Activated CD4-positive, alpha-beta T cell treated with anti-CD3 and anti-CD28 coated beads, Interleukin-2, amount 10 ng/mL, durations not matched to agents 24 days and 14 days (primary cell): ENCODE measurements at places on chromosomes 11 and 22.

DNA sequence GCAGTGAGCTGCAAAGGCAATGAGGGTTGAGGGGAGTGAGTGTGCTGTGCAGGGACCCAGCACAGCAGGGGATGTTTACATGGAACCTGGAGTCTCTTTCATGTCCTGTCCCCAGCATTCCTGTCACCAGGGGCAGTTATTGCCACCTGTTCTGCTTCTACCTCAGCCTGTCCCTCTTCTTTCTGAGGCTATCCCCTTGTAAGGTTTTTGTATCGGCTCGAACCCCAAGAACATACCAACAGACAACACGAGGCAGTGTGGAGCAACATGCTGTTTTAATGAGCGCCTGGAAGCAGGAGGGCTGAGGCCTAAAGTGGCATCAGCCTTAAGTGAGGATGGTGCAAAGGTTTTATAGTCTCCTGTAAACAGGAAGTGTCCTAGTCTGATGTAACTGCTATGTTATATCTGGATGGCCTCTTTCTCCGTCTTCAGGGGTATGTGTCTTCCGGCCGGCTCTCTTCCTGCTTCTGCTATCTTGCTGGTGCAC lies 3.9 kb downstream of the SCGB2A2 start:
- no peak for DNase-seq
- no peaks in the 10 kb centered on the region for H3K36me3 ChIP-seq
- no peak overlapping the region for H3K4me3 ChIP-seq
- H3K27ac ChIP-seq, result no peak overlapping the region
- H3K27me3 ChIP-seq, result peaks cover 6% of the 10 kb centered on the region
- H3K4me1 ChIP-seq, result no peaks in the 10 kb centered on the region

GRCh38 chr11:31872076-31872443 lies 60.9 kb upstream of the PAX6 start:
- H3K4me3 ChIP-seq, result no peak overlapping the region
- no peaks in the 10 kb centered on the region for H3K36me3 ChIP-seq
- H3K4me1 ChIP-seq, result no peaks in the 10 kb centered on the region

- H3K4me3 ChIP-seq, result no peak overlapping the region
- peak; percentile 46 for DNase-seq
Observed at GRCh38 chr11:34890812-34891211, 25.4 kb downstream of the APIP start.

DNA sequence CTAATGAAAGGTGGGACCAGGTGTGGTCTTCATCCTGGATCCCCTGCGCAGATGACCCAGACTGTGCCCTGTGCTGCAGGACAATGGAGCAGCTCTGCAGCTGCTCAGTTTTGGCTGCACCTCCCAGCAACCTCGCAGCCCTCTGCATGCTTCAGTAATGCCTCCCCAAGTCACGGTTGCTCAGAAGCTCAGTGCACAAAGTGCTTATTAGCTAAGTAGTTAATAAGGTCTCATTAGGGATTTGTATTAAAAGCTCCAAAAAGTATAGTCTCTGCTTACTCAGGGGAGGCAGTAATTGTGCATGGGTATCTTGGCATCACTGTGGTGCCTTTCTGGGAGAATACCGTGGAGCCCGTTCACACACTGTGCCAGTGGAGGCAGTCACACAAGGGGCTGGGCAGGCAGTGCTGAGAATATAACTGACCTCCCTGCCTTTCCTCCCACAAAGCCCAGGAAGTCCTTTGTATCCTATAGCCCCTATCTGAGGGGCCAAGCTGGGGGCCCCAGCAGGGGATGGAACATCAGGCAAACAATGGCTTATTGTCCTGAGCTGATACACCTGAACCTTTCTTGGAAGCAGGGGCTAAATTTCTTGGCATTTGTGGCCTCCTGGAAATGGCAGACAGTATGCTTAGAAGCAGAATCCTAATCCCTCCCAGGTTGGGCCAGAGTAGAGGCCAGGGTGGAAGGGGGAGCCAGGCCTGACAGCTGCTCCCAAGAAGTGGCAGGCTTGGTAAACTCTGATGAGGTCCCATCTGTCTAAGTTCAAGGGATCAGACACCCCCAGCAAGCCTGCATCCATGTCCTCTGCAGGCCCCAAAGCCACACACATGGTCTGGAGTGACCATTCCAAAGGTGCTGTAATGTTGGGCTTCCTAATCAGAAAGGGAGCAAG lies 125.5 kb upstream of the PARVA start:
- peaks cover 36% of the 10 kb centered on the region for H3K36me3 ChIP-seq
- no peak for DNase-seq
- no peaks in the 10 kb centered on the region for H3K4me1 ChIP-seq

GRCh38 chr22:40396882-40397281 lies 26.5 kb downstream of the SGSM3 start:
- DNase-seq, result no peak
- H3K27ac ChIP-seq, result no peak overlapping the region
- H3K4me1 ChIP-seq, result peaks cover 39% of the 10 kb centered on the region

DNA sequence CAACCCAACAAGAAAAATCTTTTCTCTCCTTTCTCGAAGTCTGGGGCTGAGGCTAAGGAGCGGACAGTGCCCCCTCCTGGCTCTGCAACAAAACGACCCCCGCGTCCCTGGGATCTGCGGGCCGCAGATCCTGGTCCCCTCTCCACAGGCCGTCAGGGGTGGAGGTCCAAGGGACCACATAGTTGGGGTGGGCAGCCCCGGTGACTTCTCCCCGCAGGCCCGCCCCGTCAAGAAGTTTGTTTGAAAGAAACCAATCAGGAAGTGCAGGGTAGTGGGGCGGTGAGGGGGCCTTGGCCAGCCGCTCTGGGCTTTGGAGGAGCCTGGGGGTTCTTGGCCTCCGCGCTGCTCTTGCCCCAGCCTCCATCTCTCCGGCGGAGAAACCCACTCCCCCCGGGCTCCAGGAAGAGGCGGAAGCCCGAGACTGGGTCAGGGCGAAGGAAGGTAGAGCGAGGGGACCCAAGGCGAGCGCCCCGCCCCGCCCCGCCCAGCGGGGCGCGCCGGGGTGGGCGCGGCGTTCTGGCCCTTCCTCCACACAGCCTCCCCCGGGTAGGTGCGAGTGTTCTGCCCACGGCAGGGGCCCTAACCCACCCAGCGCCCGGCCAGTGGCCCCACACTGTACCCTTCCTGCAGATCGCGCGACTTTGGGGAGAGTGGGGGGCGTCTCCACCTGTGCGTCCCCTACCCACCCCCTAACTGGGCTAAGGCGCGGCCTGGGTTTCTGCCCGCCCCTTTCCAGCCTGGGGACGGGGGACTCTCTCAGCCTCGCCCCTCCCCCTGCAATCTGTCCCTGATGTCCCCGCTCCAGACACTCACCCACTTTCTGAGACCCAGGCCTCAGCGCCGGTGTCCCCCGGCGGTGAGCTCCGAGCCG lies 1.3 kb downstream of the TP53I11 start:
- no peak overlapping the region for H3K27ac ChIP-seq
- peaks cover 28% of the 10 kb centered on the region for H3K27me3 ChIP-seq
- H3K4me3 ChIP-seq, result peak overlapping the region; percentile 57
- H3K4me1 ChIP-seq, result peaks cover 5% of the 10 kb centered on the region

DNA sequence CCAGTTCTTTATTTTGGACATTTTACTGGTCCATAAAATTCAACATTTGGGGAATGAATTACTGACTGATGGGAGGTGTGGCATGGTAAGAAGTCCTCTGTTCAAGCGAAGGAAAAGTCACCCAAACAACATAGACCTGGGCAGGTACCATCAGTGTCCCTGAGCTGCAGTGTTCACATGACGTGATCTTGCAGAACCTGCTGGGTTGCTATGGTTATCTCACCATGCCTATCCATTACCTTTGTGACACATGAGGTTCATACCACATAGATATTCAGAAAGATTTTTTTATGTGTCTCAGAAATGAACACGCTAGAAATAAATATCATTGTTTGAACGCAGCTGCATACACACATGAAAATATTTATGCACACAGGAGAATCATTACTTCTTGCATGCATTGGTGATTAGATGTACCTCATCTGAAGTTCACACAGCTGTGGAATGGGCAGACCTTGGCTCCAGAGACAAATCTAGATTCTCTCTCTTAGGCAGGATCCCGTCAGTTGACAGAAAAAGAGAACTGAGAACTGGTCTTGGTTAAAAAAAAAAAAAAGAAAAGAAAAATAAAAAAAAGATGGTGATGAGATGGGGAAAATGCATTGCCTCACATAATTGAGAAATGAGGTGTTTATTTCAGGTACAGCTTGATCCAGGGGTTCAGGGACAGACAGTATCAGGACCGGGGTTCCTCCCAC lies 21.4 kb upstream of the RCN1 start:
- H3K27ac ChIP-seq, result no peak overlapping the region
- no peak for DNase-seq
- H3K36me3 ChIP-seq, result no peaks in the 10 kb centered on the region
- no peak overlapping the region for H3K4me3 ChIP-seq
- H3K4me1 ChIP-seq, result no peaks in the 10 kb centered on the region

GRCh38 chr11:86251345-86251744 lies 6.8 kb downstream of the EED start:
- peak overlapping the region; percentile 62 for H3K4me3 ChIP-seq
- peaks cover 46% of the 10 kb centered on the region for H3K4me1 ChIP-seq
- H3K27ac ChIP-seq, result peak overlapping the region; percentile 72
- H3K36me3 ChIP-seq, result peaks cover 61% of the 10 kb centered on the region
- H3K27me3 ChIP-seq, result no peaks in the 10 kb centered on the region

GRCh38 chr11:110857892-110858546 lies 145.8 kb upstream of the ARHGAP20 start:
- no peak for DNase-seq
- no peaks in the 10 kb centered on the region for H3K27me3 ChIP-seq
- H3K27ac ChIP-seq, result no peak overlapping the region

- H3K4me1 ChIP-seq, result peaks cover 10% of the 10 kb centered on the region
- H3K36me3 ChIP-seq, result peaks cover 4% of the 10 kb centered on the region
- H3K27me3 ChIP-seq, result no peaks in the 10 kb centered on the region
- no peak overlapping the region for H3K27ac ChIP-seq
- no peak overlapping the region for H3K4me3 ChIP-seq
Observed at GRCh38 chr11:46036009-46036408, 85.2 kb downstream of the PHF21A start.

GRCh38 chr11:86219311-86220193 lies 25.0 kb upstream of the EED start:
- no peaks in the 10 kb centered on the region for H3K27me3 ChIP-seq
- H3K4me3 ChIP-seq, result no peak overlapping the region
- H3K27ac ChIP-seq, result peak overlapping the region; percentile 84
- peaks cover 11% of the 10 kb centered on the region for H3K36me3 ChIP-seq
